ENCODE measurements at places on chromosomes 16 and 17.

- DNase-seq, result no peak
Measured at GRCh38 chr17:73777131-73777449, 132.8 kb upstream of the SDK2 start.

DNA sequence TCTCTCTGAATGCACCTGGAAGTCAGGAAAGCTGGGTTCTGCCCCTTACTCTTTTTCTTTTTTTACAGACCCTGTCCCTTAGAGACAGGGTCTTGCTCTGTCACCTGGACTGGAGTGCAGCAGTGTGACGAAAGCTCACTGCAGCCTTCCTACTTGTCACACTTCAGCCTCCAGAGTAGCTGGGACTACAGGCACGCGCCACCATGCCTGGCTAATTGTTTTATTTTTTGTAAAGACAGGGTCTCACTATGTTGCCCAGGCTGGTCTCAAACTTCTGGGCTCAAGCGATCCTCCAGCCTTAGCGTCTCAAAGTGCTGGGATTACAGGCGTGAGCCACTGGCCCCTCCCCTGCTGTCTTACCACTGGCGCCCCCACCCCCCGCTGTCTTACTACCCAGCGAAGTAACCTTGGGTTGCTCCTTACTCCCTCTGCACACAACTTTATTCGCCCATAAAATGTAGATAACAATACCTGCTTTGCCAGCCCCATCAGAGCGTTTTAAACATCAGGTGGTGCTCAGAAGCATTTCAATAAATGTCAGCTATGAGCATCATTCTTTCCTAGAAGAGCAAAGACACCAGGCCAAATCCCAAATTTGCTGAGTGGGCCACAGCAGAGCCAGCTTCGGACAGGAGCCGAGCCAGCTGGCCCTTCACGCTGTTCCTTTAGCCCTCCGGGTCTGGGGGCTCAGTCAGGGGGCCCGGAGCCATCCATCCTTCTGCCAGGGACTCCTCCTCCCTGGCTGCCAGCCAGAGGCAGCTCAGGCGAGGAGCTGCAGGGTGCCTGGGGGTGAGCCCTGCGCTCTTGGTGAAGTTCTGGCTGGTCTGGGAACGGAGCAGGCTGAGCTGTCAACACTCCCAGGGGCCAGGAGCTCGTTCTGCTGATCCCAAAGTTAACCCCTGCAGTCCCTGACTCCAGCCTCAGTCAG, 24.4 kb downstream of the SRL start:
- DNase-seq, result peak; percentile 77

DNA sequence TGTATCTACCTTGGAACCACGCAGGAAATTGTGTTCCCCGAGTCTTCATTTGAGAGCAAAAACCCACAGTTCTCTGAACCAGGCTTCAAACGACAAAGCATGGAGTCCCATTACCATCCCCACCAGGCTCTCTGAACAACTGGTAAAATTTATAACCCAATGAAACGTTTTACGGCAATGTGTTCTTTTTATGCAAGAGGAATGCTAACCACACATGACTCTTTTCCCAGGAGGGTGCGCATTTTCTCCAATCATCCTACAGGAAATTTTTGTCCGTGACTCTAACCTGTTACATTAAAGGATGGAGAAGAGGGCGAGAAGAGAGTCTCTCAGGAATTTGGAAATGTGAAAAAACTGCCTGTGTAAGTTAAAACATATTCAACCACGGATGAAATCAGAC, 17.8 kb downstream of the STX8 start:
- no peak for DNase-seq

DNA sequence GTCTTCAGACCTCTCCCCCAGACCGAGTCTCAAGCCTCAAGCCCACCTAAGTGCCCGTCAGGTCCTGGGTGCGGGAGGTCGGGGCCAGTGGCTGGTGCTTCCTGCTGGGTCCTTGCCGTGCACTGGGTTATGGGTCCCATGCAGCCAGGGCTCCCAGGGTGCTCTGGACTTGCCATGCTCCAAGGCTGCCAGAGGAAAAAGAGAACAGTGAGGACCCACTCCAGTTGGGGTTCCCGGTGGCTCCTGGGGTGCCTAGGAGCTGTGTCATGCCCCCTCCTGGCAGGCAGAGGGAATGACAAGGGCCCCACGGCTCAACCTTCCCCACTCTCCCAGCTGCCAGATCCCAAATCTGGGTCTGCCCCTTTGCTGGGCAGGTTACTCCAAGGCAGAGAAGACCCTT, 3.8 kb downstream of the SNX20 start:
- DNase-seq, result peak; percentile 87

DNA sequence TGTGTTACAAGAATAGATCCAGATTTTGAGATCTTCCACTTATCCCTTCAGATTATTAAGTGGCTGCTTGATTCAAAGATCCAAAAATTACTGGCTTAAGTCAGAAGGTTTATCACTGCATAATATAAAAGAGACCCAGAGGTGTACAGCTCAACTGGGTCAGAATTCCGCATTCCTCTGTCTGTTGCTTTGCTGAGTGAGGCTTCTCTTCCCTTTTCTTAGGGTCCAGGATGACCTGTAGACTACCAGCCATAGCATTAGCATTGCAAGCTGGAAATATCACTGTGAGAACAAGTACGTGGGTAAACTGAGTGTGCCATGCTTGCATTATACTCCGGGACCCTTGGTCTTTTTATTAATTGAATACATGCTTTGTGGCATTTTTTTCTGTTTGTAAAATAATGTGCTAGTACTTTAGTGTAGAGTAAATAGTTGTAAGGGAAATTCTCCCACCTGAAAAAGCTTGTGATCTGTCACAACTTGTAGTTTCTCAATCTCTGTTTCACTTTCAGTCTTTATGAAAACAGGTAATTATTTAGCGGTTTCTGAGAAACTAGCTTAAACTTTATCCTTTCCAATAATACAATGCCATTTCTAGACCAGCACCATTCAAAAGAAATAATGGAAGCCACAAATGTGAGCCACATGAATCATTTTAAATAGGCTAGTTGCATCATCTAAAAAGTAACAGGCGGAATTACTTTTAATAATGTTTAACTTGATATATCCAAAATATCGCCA, 61.6 kb downstream of the TNRC6C start:
- no peak for DNase-seq

DNA sequence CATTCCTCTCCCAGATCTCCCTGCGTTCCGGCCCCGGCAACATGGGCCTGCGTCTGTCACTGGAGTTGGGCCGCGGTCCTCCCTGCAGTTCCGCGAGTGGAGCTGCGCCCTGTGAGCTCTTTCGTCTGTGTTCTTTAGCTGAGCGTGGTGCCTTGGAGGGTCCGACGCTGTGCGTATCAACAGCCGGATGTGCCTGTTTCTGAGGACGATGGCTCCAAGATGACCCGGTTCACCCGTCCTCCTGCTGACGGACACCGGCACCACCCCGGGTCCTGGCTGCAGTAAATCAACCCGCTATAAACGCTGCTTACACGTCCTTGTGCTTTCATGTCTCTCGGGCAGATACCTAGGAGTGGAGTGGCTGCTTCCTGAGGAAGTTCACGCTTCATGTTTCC, 44.8 kb upstream of the GNG13 start:
- no peak for DNase-seq

- peak; percentile 72 for DNase-seq
Measured at GRCh38 chr17:13594762-13595598, 6.7 kb downstream of the HS3ST3A1 start.

- no peak for DNase-seq
Measured at GRCh38 chr17:76437467-76438402, 15.2 kb downstream of the UBE2O start.

DNA sequence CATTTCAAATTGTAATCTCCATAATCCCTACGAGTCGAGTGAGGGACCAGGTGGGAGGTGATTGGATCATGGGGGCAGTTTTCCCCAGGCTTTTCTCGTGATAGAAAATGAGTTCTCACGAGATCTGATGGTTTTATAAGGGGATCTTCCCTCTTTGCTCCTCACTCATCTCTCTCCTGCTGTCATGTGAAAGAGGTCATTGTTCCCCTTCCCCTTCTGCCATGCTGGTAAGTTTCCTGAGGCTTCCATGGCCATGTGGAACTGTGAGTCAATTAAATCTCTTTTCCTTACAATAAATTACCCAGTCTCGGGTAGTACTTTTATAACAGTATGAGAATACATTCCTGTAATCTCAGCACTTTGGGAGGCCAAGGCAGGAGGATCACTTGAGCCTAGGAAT, 76.7 kb upstream of the MARCHF10 start:
- no peak for DNase-seq

GRCh38 chr16:73504591-73505575, 457.0 kb upstream of the ZFHX3 start:
- no peak for DNase-seq
